Hematopoietic multipotent progenitor cell treated with erythropoietin and hydrocortisone succinate and interleukin-3 and kit ligand, for 6 days (in vitro differentiated cells): ENCODE measurements at places on chromosomes 13 and 19.

DNA sequence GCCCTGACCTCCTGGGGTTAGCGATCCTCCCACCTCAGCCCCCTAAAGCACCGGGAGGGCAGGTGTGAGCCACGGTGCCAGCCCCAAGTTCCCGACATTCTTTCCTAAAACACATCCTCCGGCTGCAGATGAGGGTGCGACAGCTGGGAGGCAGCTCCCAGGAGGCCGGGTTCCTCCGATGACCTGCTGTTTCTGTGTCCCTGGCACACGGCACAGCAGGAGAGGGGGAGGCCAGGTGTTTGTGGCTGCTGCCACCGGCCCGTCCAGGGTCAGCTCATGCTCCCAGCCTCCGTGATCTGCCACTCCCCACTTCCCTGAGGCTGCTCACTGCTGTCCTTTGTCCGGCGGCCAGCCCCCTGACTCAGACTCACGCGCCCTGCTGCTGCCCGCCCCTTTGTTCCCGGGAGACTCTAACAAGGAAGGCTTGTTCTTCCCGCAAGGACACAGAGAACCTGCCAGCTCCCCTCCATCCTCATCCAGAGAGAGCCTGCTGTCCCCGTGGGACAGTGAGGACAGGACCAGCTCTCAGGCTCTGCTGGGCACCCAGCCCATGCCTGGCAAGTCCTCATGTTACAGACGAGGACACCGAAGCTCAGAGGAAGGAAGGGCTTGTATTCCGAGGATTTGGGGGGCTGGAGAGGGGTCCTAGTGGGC is 10.6 kb upstream of the MADCAM1 start:
- DNase-seq = no peak

- DNase-seq = no peak
Measured at GRCh38 chr13:32659736-32660135, 73.5 kb downstream of the PDS5B start.

DNA sequence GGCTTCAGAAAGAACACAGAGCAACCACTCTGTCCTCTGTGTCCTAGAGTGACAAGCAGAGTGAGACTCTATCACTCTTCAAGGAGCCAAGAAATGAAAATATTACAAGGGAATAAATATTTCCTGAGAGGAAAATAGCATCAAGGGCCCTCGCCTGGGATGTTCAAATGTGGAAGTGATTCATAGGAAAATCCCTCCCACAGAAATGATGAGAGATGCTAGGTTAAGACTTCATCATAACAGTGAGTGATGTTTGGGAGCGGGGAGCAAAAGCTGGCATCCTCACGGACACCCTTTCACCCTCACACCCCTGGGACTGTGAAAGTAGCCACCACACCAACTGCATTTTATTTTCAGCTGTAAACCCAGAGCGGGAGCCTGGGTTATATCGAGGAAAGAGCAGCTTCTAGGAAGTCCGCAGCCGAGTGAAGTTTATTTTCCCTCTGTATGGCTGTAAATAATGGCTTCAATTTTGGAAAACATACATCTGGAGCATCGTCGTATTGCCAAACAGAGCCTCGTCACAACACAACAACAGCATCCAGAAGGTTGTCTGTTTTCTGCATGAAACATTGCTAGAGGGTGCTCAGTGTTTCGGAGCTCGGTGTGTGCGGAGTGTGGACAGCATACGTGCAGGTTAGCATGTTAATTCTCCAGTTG is 54.8 kb downstream of the DLEU7 start:
- DNase-seq = no peak

DNA sequence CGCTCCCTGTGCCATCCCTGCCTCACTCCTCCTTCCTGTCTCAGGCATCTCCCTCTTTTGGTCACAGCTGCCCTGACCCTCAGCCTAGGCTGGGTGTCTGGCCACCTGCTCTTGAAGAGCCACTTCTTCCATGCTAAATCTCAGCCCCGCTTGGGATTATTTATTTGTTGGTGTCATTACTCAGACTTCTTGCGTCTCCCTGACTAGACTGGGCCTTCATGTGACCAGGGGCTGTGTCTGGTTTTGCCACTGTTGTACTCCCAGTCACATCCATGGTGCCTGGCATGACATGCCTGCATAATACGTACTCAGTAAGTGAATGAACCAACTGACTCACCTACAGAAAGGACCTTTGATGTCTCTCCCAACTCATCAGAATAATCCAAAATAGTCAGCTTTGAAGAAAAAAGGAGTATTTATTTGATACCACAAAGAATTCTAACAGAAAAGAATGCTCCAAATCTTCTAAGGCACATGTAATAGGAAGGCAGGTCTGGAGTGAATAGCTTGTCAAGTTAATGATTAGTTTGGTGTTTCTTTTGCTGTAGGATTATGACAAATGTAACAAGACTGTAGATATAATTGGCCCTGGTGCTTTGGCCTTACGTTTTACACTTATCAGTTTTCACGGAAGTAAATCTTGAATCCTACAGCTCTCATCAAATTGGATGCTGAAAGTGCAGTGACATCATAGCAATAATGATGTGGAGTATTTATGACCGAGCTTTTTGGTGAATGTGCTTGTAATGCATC is 84.0 kb downstream of the ALOX5AP start:
- DNase-seq = no peak
